Activated CD4-positive, alpha-beta T cell treated with anti-CD3 and anti-CD28 coated beads, Interleukin-2, amount 10 ng/mL, durations not matched to agents 7 days and 5 days (primary cell): ENCODE measurements at places on chromosomes 16 and 17. TPM values are rescaled to one million over a fixed set of nuclear protein-coding genes. Genes with fewer than 3 reads are reported as not detected.

- no peak for DNase-seq
- no peaks in the 10 kb centered on the region for H3K4me1 ChIP-seq
- no peak overlapping the region for H3K27ac ChIP-seq
- H3K27me3 ChIP-seq: no peaks in the 10 kb centered on the region
- H3K36me3 ChIP-seq: peaks cover 18% of the 10 kb centered on the region
Observed at GRCh38 chr17:29091606-29092289, 48.8 kb downstream of the PIPOX start.

DNA sequence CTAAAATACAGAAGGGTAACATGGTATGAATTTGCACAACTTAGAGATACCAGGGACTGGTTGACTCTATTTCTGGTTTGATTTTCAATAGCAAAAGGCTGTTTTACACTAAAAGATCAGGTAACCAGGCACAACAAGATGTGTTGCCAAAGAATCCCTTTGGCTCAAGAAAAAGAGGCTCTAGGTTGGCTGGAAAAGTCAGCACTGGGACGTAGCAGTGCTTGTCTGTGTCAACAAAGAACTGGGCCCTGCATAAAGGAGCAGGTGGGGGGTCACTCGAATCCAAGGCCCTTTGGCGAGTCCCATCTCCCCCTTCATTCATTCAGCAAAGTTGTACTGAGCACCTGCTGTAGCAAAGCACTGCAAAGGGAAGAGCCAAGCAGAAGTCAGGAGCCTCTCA, 18.4 kb downstream of the SDR42E1 start:
- H3K4me3 ChIP-seq: no peak overlapping the region
- no peak for DNase-seq
- no peak overlapping the region for H3K27ac ChIP-seq
- peaks cover 3% of the 10 kb centered on the region for H3K36me3 ChIP-seq
- no peaks in the 10 kb centered on the region for H3K4me1 ChIP-seq
- no peaks in the 10 kb centered on the region for H3K27me3 ChIP-seq

DNA sequence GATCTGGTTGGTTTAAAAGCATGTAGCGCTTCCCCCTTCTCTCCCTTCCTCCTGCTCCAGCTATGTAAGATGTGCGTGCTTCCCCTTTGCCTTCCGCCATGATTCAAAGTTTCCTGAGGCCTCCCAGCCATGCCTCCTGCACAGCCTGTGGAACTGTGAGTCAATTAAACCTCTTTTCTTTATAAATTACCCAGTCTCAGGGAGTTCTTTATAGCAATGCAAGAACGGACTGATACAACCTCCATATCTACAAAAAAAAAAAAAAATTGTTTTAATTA, 16.6 kb upstream of the PDXDC1 start:
- no peaks in the 10 kb centered on the region for H3K4me1 ChIP-seq
- H3K36me3 ChIP-seq: no peaks in the 10 kb centered on the region
- peaks cover 8% of the 10 kb centered on the region for H3K27me3 ChIP-seq
- H3K4me3 ChIP-seq: no peak overlapping the region
- no peak overlapping the region for H3K27ac ChIP-seq
- no peak for DNase-seq

DNA sequence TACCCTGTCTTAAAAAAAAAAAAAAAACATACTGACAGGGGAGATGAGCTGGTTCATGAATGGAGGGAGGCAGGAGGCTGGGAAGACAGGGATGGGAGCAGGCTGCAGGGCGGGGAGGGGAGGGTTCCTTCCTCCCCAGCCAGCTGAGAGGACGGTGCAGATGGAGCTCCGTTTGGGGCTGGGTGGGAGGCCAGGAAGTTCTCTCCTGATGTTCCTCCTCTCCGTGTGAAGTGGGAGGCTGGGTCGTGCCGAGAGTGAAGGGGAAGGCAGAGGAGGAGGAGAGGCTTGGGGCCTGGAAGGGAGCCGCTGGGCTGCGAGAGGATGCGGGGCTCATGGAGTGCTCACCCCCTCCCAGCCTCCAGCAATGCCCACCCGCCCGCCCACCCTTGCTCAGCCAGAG, 21.3 kb downstream of the SBK1 start:
- H3K27me3 ChIP-seq: no peaks in the 10 kb centered on the region
- H3K4me3 ChIP-seq: no peak overlapping the region
- DNase-seq: no peak
- H3K36me3 ChIP-seq: peaks cover 27% of the 10 kb centered on the region
- H3K4me1 ChIP-seq: peaks cover 50% of the 10 kb centered on the region

GRCh38 chr16:17572145-17572544, 101.4 kb upstream of the XYLT1 start:
- H3K27ac ChIP-seq: no peak overlapping the region
- H3K4me3 ChIP-seq: no peak overlapping the region
- no peak for DNase-seq
- H3K36me3 ChIP-seq: no peaks in the 10 kb centered on the region
- no peaks in the 10 kb centered on the region for H3K4me1 ChIP-seq
- H3K27me3 ChIP-seq: no peaks in the 10 kb centered on the region

GRCh38 chr16:57600048-57600835, 28.2 kb upstream of the ADGRG1 start:
- peaks cover 5% of the 10 kb centered on the region for H3K27me3 ChIP-seq
- peaks cover 27% of the 10 kb centered on the region for H3K36me3 ChIP-seq
- H3K4me1 ChIP-seq: peaks cover 67% of the 10 kb centered on the region
- H3K27ac ChIP-seq: peak overlapping the region; percentile 97
- DNase-seq: no peak

DNA sequence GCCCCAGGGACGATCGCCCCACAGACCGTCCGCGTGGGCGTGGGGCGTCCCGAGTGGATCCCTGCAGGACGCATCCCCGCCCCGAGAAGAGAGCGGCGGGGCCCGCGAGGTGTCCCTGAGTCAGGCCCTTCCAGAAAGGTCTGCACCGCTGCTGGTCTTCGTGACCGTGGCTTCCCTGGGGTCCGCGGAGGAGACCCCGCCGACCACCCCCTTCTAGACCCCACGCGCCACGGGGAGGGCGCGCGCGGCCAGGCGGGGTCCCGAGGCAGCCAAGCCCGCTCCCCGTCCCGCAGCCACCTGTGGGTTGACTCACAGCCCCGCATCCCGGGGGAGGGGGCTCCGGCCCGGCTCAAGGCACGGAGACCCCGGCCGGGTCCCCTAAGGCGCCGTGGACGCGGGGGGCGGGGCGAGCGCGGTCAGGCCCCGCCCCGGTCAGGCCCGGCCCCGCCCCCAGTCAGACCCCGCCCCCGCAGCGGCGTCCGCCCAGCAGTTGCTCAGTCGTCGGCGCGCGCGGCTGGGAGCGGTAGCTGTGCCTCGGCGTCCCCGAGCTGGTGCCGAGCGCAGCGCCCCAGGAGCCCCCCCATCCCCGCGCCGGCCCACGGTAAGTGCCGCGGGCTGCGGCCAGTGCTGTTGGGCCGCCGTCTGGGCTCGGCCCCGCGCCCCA, at the start of gene BAIAP3:
Gene BAIAP3, plus strand, starts transcription at position 497 of the 664 bp plus-strand sequence. CDS start 4,905 bp downstream, outside the sequence.
- H3K27ac ChIP-seq: peak within 1 kb of the TSS; percentile 60
- DNase-seq: peak; percentile 63
- peaks cover 17% of the 10 kb centered on the region for H3K4me1 ChIP-seq
- H3K27me3 ChIP-seq: peaks cover 36% of the 10 kb centered on the region

DNA sequence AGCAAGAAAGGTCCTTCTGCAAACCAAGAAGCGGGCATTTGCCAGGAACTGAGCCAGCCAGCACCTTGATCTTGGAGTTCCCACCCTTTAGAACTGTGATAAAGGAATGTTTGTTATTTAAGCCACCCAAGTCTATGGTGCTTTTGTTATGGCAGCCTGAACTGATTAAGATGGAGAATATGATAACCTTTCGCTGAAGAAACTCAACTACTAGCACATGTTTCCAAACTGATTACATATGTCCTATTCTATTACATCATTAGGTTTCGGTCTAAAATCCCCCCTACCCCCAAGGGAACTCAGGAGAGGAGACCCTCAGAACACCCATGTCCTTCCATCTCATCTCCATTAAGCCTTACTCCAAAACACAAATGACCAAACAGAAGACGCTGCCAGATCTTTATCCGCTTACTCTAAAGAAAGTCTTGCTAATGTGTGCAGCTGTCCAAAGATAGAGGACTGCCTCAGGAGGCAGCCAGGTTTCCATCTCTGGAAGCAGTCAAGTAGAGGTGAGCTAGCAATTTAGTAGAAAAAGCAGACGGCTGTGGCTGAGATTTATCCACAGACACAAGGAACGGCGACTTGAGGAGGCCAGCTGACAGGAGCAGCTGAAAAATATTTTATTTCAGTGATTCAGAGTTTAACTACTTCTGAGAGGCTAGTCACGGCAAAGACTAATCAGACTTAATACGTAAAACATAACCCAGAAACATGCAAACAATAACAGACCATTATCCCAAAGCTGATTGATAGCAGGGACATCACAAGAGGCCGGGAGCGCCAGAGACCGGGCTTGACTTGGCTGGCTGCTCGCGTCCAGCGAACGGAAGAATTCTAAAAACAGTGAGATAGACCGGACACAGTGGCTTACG, 611.4 kb upstream of the CDH5 start:
- H3K4me3 ChIP-seq: no peak overlapping the region
- no peaks in the 10 kb centered on the region for H3K27me3 ChIP-seq
- no peaks in the 10 kb centered on the region for H3K4me1 ChIP-seq
- H3K36me3 ChIP-seq: no peaks in the 10 kb centered on the region

GRCh38 chr16:72927199-72928089, 120.5 kb downstream of the ZFHX3 start:
- no peaks in the 10 kb centered on the region for H3K36me3 ChIP-seq
- H3K27ac ChIP-seq: no peak overlapping the region
- no peak for DNase-seq
- H3K27me3 ChIP-seq: peaks cover 6% of the 10 kb centered on the region

DNA sequence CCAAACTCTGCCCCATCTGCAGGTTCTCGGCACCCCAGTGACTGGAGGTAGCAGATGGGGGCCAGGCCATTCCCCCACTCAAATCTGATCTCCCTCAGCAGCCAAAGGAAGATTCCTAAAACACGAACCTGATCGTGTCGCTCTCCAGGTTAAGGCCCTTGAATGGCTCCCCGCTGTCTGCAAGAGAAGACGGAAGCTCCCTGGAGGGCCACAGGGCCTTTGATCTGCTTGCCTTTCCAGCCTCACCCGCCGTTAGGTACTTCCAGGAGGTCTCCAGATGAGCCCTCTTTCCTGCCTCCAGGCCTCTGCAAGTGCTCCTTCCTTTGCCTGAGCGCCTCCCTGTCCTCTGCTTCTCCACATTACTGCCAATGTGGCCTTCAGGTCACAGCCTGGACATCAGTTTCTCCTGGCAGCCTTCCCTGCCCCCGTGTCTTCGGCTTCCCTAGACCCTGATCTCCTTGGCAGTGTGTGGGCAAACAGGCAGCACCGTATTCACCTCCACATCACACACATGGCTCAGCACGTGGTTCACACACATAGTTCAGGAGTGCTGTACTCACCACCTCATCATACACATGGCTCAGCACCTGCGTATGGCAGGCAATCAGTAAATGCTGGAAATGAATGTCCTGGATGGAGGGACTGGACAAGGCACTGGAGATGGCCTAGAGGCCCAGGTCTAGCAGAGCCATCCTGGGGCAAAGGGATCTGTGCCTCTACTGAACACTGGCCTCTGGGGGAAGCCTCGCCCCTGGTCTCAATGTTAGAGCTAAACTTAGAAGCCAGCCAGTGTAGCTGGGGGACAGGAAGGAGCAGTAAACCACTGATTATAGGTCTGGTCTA, 26.4 kb upstream of the MRPS23 start:
- DNase-seq: no peak
- H3K27ac ChIP-seq: no peak overlapping the region
- H3K27me3 ChIP-seq: peaks cover 27% of the 10 kb centered on the region
- peaks cover 26% of the 10 kb centered on the region for H3K4me1 ChIP-seq

GRCh38 chr17:48539177-48539576, 5.7 kb downstream of the HOXB2 start:
- H3K4me3 ChIP-seq: no peak overlapping the region
- H3K27me3 ChIP-seq: peaks cover 52% of the 10 kb centered on the region
- H3K36me3 ChIP-seq: peaks cover 7% of the 10 kb centered on the region
- peaks cover 18% of the 10 kb centered on the region for H3K4me1 ChIP-seq
- no peak overlapping the region for H3K27ac ChIP-seq

GRCh38 chr17:31328160-31328535, 6.7 kb upstream of the EVI2A start:
- no peaks in the 10 kb centered on the region for H3K27me3 ChIP-seq
- no peak overlapping the region for H3K4me3 ChIP-seq
- no peak overlapping the region for H3K27ac ChIP-seq
- H3K36me3 ChIP-seq: peaks cover 13% of the 10 kb centered on the region

- no peaks in the 10 kb centered on the region for H3K4me1 ChIP-seq
- no peaks in the 10 kb centered on the region for H3K36me3 ChIP-seq
- DNase-seq: no peak
- H3K27me3 ChIP-seq: peaks cover 7% of the 10 kb centered on the region
- no peak overlapping the region for H3K27ac ChIP-seq
Observed at GRCh38 chr16:556474-557173, 3.6 kb upstream of the PRR35 start.

DNA sequence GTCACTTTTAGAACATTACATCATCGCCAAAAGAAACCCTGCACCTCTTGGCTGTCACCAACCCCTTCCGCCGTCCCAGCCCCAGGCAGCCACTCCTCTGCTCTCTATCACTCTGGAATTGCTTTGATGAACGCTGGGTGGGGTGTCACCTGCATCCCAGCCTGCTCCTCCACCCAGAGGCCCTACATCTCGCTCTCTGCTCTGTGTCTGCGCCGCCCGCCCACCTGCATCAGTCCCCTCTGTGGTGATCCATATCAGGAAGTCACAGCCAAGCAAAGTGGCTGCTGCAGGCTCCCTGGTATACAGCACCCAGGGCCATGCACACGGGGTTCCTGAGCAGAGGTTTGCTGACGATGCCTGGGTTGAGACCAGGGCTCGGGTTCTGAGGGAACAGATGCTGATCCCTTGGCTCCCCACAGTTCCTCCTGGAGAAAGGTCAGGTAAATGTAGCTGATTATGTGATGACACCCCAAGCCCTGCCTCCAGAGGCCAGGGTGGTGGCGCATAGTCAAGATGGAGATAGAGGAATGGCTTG, 30.8 kb downstream of the MPRIP start:
- no peaks in the 10 kb centered on the region for H3K27me3 ChIP-seq
- H3K4me3 ChIP-seq: no peak overlapping the region
- peaks cover 28% of the 10 kb centered on the region for H3K36me3 ChIP-seq
- no peak overlapping the region for H3K27ac ChIP-seq
- peaks cover 42% of the 10 kb centered on the region for H3K4me1 ChIP-seq

GRCh38 chr16:66873685-66874055, 6.6 kb upstream of the PDP2 start:
- DNase-seq: no peak
- no peak overlapping the region for H3K4me3 ChIP-seq
- H3K36me3 ChIP-seq: no peaks in the 10 kb centered on the region
- H3K4me1 ChIP-seq: peaks cover 42% of the 10 kb centered on the region
- no peaks in the 10 kb centered on the region for H3K27me3 ChIP-seq

GRCh38 chr16:86227041-86227440, 283.3 kb upstream of the FOXF1 start:
- H3K27ac ChIP-seq: no peak overlapping the region
- peaks cover 12% of the 10 kb centered on the region for H3K27me3 ChIP-seq
- no peaks in the 10 kb centered on the region for H3K4me1 ChIP-seq
- no peak for DNase-seq

Gene RAC3
- total RNA-seq: 13.7 TPM

Gene ITGB4
- 0.96 TPM for total RNA-seq

Gene SMARCE1
- 110 TPM for total RNA-seq

Gene C1QTNF8
- not detected for total RNA-seq

Gene RAB26
- 0.42 TPM for total RNA-seq

Gene OR1F1
- not detected for total RNA-seq

Gene ASPHD1
- total RNA-seq: not detected

Gene MYH11
- total RNA-seq: 0.04 TPM

Gene DHODH
- total RNA-seq: 11.8 TPM

Gene SEC14L1
- total RNA-seq: 57.4 TPM

Gene NPIPA2
- total RNA-seq: 2.0 TPM
